ENCODE measurements at places on chromosomes 1 and 21. TPM values are rescaled to one million over a fixed set of nuclear protein-coding genes. Genes with fewer than 3 reads are reported as not detected.
A peak's percentile ranks its signal among the peaks of the same experiment; 100 is the strongest.

The CORT gene
- not detected for total RNA-seq

The LAMTOR5 gene
- total RNA-seq: 114 TPM

The TBX19 gene
- total RNA-seq: 2.7 TPM

DNA sequence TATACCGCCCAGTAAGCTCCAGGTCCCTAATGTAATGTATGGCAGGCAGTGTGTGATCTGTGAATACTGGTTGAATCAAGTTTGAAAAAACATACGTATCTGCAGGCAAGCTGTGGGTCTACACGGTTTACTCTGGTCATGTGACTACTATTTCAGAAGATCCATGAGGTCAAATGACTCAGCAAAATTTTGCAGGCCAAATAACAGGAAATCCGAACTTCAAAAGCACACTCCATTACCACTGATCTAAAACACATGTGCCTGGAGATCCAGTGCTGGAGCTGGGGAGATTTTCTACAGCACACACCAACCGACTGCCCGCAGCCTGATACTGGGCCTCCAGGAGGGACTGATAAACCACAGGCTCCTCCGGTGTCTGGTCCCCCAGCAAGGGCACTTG lies 64.5 kb upstream of the SLC44A3 start:
- peak; percentile 70 for DNase-seq

DNA sequence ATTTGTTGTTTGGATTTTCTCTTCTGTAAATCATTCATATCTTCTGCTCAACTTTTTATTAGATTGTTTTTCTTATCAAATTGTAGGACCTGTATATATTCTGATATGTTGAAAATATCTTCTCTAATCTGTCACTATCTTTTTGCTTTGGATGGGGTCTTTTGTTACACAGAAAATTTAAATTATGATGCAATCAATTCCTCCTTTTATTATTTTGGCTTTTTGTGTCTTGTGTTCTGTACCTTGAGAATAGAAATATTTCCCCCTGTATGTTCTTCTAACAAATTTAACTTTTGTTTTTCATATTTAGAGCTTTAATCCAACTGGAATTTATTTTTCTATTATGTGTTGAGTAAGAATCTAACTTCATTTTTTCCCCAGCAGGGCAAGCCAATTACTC lies 3.2 kb upstream of the AVPR1B start:
- no peak for DNase-seq

DNA sequence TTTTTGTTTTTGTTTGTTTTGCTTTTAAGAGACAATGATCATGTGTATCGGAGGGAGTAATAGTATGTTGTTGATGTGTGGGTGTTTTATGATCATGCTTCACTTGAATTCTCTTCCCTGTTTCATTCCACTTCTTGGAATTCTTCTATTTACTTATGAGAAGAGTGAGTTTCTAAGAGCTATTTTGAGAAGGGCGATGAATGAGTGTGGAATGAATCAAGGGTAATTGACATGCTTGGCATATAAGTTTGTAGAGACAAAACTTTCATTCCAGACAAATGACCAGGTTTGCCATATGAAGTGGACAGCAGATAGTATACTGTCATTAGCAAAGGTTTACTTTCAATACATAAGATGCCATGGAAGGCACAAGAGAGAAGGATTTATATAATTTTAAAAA lies 42.3 kb upstream of the PDC start:
- no peak for DNase-seq

DNA sequence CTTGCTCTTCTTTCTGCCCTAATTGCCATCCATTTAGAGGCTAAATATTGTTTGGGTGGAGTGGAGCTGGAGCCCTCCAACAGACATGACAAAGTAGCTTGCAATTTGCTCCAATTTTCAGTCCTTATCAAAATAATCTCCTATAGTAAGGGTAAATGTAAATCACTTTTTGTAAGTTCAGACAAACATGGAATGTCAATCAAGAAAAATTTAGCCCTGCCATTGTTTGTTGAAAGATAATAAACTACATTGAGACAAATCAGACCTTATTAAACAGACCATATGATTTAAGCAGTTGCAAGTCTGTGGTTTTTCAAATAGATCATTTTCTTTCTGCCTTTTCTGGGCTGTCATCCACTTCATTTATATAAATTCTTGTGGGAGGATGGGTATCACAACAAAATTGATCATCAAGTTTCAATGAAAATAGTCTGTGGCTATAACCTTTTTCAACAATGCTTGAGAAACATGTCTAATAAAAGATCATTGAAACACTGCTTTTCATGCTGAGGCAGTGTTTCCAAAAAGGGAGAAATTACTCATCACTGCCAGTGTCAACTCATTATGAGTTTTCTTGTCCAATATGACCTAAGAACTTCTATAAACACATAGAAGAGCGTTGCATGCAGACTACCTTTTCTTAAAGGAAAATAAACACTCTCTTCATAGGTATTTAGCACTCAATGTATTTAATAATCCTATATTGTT lies 1152.0 kb upstream of the B3GALT2 start:
- DNase-seq: no peak

GRCh38 chr1:153698020-153698922 lies 19.8 kb downstream of the NPR1 start:
- peak; percentile 81 for DNase-seq
